ENCODE measurements at places on chromosomes 2 and 18.

DNA sequence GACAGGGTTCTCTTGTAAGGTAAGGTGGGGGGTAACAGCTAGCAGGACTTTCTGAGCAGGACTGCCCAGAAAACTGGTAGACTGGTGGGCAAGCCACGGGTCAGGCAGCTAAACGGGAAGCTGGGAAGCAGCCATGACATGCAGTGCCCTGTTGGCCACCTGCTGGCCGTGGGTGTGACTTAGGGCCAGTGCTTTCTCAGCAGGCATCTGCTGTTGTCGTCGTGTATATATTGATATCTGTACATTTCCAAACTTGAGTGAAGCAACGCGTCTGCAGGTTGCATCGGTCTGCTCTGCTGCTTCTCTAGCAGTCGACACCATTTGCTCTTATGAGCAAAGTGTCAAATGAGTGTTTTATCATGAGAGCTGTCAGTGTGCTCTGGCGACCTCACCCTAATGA, 31.0 kb downstream of the COA5 start:
- no peak for DNase-seq

DNA sequence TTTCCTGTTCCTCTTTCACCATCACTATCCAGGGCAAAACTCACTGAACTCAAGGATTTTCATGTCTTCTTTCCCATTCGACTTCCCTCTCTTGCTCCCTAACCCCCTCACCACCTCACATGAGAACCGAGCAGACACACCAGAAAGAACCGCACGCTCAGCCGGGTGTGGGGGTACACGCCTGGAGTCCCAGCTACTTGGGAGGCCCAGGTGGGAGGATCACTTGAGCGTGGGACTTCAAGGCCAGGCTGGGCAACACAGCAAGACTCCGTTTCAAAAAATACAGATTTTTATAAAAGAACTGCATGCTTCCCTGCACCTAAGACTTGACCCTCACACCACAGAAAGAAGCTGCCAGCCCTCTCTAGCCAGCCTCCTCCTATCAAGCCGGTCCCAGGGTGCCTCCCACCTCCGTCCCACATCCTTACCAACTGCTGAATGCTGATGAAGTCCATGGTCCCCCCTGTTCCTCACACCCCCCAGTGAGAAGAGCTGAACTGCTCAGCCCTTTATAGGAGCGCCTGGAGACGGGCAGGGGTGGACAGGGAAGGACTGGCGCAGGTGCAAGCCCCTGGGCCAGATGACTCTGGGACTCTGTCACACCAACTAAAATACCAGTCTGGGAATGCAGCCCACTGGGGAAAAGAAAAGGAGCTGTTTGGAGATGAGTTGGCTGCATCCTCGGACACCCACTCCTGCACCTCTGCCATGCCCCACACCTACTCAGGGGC, at the start of gene ANKRD23:
ANKRD23 (minus strand) TSS at position 484 of the 731 bp plus-strand sequence; CDS start at position 455, 29 bp downstream.
- no peak for DNase-seq

DNA sequence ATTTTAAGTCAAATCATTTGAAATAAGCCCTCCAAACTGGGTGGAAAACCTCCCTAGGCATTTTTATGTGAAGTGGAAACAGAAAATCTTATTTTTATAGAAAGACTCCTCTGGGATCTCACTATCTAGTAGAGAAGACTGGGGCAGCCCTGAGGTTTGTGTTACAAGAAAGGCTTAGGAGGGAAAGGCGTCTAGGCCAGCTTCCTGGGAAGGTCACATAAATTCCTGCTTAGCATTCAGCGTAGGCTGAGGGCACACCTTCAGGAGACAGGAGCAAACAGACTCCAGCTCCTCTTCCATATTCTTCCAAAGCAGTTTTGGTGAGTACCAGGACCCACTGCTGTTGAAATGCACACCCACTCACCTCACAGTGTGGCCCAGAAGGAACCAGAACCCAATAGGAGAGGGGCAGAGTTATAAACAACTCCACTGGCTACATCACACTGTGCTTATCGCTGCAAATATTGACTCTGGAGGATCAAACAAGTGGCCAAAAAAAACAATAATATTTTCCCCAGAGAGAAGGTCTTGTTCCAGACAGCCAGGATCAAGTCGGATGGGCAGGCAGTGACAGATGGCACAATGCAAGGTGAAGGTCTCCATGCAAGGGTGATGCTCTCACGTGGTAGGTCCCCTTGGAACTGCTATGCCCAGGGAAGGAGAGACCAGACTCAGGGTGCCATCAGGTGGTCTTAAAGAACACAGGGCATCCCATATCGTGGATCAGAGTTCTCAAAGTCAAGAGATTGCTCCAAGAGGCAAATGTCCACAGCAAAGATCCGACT, 17.7 kb upstream of the IGFBP2 start:
- no peak for DNase-seq

DNA sequence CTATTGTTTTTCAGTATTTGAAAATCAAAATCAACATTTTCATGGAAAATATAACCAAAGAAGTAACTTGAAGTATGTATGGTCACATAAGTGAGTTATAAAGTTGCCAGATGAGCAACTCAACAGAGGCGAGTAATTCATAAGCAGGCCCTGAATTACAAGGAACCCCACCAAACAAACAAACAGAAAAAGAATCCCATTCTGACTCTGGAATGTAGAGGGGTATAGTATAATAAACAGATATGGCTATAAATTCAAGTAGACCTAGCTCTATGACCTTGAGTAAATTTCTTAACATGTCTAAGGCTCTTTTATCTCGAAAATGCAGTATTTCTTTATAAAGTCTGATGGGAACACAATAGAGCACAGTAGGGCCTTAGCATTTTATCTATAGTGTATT, 4.7 kb upstream of the CDH2 start:
- DNase-seq, result no peak

DNA sequence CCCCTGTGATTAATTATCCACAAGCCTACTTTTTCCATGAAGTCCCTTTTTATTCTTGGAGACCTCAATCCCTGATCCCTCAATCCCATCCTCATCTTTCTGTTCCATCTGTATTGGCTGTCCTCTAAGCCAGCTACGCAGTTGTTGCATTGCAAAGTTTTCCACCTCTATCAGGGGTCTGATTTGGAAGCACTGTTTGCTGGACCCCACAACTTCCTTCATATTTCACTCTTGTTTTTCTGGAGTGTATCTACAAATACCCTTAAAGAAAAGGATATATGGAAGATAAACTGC, 22.4 kb downstream of the FN1 start:
- no peak for DNase-seq

- DNase-seq, result no peak
Measured at GRCh38 chr2:118932949-118933348, 9.0 kb upstream of the MARCO start.

- DNase-seq, result no peak
Measured at GRCh38 chr2:7265286-7265685, 348.1 kb downstream of the RNF144A start.

- no peak for DNase-seq
Measured at GRCh38 chr2:167333245-167333644, 445.0 kb downstream of the XIRP2 start.

- DNase-seq, result no peak
Measured at GRCh38 chr18:26495287-26495686, 53.1 kb downstream of the KCTD1 start.

DNA sequence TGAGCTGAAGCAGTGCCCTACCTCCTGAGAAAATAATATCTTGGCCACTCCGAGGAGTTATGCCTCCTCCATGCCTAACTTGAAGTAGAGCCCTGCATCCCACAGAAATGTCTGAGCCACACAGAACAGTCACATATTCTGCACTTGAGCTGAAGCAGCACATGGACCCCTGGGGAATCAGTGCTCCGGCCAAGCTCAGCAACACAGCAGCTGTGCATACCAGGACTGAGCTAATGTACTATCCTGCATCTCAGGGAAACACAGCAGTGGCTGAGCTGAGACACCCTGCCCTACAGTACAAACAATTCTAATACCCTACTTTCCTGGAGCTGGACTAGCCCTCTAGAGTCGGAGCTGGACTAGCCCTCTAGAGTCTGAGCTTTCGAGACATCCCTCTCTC, 166.9 kb downstream of the ZNF516 start:
- DNase-seq, result no peak

Measured in CD4-positive, alpha-beta memory T cell (primary cell).